ENCODE measurements at places on chromosomes 7 and 10.

- DNase-seq = no peak
Measured at GRCh38 chr10:132738454-132739224, 47.3 kb downstream of the NKX6-2 start.

DNA sequence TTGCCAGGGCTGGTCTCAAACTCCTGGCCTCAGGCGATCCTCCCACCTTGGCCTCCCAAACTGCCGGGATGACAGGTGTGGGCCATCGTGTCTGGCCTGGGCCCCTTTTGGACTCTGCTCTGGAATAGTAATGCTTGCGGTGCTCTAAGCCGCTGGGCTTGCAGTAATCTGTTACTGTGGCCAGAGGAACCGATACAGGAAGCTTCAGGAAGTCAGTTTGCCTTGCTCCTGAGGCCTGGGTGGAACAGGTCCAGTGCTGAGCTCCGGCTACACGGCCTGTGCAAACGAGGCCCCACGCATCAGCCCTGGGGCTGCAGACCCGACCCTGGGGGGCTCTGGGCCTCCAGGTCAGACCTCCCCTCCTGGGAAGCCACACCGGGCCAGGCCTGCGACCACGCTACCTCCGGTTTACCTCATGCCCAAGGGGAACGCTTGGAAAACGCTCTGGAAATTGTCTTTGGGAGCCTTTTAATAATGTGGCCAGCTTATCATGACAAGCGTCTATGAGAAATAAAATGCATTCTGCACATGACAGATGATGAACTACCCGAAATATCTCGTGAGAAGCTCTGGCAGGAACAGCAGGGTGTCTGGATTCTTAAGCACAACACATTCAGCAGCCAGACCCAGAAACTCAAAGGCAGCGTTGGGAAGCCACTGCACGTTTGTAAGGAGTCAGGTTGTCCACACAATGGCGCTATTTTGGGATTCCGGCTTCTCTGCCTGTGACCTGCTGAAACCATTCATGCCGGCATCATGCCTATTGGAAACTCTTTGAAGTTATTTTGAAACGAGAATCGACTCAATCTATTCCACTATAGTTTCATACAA is 10.1 kb upstream of the ADAP1 start:
- no peak for DNase-seq

GRCh38 chr7:35652124-35652523 is 42.8 kb downstream of the HERPUD2 start:
- DNase-seq = peak; percentile 13

DNA sequence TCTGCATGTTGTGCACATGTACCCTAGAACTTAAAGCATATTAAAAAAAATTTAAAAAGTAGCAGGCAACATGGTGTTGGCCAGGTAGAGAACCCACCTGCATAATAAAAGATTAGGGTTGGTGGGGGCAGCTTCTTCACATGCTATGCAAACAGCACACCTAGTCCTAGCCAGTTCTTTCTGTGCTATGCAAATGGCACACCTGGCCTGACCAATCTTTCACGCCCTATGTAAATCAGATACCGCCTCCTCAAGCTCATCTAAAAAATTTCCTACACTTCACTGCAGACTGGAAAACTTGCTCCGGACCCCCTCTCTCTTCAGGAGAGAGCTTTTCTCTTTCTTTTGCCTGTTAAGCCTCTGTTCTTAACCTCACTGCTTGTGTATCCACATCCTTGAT is 14.5 kb upstream of the PIP start:
- DNase-seq = no peak

DNA sequence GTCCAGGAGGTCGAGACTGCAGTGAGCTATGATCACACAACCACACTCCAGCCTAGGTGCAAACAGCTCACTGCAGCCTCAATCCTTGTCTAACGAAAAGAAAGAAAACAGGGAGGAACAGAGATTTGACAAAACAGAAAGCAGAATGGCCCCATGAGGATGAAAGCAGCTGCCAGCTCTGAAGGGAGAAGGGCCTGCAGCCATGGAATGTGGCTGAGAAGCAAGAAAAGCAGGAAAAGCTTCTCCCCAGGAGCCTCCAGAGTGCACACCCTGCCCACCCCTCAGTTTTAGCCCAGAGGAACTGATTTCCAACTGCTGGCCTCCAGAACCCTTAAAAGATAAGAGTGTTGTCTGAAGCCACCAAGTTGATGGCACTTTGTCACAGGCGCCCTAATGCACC is 13.0 kb downstream of the ESYT2 start:
- DNase-seq = no peak

GRCh38 chr10:51162002-51162401 is 87.7 kb downstream of the PRKG1 start:
- no peak for DNase-seq
